ENCODE measurements at places on chromosomes 7 and 10.

- peak; percentile 17 for DNase-seq
- H3K27ac ChIP-seq: no peak overlapping the region
- H3K36me3 ChIP-seq: peaks cover 92% of the 10 kb centered on the region
- H3K4me1 ChIP-seq: no peaks in the 10 kb centered on the region
These were observed 120.5 kb downstream of the GALNT11 start for GRCh38 chr7:152145853-152146466.

DNA sequence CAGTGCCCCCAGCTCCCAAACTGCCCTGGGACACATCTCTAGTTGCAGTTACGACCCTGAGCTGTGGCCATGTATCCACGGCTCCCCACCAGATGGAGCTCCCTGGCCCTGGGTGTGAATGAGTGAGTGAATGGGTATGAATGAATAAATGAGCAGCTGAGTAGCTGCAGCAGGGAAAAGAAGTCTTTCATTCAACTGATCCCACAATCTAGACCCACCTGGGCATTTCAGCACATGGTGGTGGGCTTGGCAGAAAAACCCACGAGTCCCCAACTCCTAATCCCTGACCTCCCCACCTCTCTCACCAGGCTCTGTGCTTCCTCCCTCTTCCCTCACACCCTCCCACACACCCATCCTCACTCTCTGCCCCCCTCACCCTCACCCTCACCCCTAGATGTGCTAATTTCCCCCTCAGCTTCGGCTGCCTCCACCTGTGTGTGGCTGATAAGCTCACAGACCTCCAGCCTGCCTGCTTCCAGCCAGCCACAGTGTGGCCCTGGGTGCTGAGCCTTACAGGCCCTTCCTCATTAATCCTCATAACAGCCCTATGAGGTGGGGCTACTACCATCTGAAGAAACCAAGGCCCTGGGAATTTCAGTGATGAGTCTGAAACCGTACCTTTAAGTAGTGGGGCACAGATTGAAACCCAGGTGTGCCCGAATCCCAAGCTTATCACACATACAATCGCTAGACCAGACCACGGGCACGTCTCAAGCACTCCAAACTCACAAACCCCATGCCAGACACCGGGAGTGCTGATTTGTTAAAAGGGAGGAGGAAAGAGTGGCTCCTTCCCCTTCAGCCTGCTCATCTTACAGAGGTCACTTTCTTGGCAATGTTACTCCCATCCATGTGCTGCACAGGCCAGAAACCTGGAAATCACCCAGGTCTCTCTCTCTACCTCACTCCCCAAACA is 2.2 kb upstream of the ATP6V1F start:
- H3K36me3 ChIP-seq: peaks cover 10% of the 10 kb centered on the region
- peaks cover 18% of the 10 kb centered on the region for H3K4me1 ChIP-seq

DNA sequence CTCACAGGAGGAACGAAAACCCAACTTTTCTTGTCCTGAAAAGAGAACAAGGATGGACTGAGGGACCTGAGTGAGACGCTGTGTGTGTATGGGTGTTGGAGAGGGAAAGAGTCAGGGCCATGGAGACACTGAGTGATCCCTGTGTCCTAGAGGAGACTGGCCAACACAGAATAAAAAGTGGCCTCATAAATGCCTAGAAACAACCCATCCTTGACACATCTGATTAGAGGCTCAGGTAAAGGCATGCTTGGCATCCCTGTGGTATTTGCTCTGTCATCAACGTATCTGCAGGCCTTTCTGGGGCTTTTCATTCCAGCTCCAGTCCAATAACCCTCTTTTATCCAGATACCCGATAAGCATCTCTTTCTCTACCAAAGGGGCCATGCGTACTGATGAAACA is 86.3 kb downstream of the FGFR2 start:
- DNase-seq: no peak
- H3K27me3 ChIP-seq: no peaks in the 10 kb centered on the region
- no peak overlapping the region for H3K4me3 ChIP-seq
- no peak overlapping the region for H3K27ac ChIP-seq
- H3K4me1 ChIP-seq: no peaks in the 10 kb centered on the region

- no peak overlapping the region for H3K27ac ChIP-seq
- no peaks in the 10 kb centered on the region for H3K36me3 ChIP-seq
- no peak overlapping the region for H3K4me3 ChIP-seq
- H3K27me3 ChIP-seq: peaks cover 8% of the 10 kb centered on the region
These were observed 320.4 kb downstream of the RPS24 start for GRCh38 chr10:78354101-78354500.

DNA sequence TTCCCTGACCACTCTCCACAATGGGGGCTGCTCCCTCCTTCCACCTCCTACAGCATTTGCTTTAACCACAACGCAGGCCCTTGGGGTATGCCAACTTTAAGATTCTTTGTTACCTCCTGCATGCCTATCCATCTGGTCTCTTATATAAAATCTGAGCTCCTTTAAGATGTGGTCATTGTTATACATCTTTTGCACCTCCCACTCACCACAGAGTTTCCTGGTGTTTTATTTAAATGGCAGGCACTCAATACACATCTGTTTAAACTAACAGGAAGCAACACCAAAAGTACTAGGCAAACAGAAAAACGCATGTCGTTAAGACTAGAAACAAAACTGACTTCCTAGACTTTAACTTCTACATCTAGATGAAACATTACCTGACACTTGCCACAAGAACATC is 36.3 kb downstream of the SLC25A13 start:
- no peak overlapping the region for H3K4me3 ChIP-seq
- H3K4me1 ChIP-seq: peaks cover 14% of the 10 kb centered on the region
- no peaks in the 10 kb centered on the region for H3K36me3 ChIP-seq
- no peaks in the 10 kb centered on the region for H3K27me3 ChIP-seq
- peak; percentile 44 for DNase-seq
- H3K27ac ChIP-seq: no peak overlapping the region

DNA sequence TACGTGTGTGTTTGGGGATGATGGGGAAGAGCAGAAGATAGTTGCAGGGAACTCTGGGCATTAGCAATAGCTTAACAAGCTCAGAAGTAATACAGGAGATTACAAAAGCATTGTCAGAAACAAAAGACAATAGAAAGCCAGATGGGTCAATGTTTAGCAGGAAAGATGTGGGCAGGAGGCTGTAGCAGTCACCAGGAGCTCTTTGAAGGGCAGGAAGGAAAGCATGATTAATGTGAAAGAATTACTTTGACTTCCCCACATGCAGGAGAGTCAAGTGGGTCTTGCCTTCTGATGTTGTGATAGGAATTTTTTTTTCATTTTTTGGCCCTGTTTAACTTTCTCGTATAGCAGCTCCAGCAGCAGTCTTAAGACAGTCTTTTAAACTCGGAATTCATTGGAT is 6.0 kb upstream of the SMNDC1 start:
- H3K4me3 ChIP-seq: no peak overlapping the region
- H3K36me3 ChIP-seq: no peaks in the 10 kb centered on the region
- no peak overlapping the region for H3K27ac ChIP-seq

DNA sequence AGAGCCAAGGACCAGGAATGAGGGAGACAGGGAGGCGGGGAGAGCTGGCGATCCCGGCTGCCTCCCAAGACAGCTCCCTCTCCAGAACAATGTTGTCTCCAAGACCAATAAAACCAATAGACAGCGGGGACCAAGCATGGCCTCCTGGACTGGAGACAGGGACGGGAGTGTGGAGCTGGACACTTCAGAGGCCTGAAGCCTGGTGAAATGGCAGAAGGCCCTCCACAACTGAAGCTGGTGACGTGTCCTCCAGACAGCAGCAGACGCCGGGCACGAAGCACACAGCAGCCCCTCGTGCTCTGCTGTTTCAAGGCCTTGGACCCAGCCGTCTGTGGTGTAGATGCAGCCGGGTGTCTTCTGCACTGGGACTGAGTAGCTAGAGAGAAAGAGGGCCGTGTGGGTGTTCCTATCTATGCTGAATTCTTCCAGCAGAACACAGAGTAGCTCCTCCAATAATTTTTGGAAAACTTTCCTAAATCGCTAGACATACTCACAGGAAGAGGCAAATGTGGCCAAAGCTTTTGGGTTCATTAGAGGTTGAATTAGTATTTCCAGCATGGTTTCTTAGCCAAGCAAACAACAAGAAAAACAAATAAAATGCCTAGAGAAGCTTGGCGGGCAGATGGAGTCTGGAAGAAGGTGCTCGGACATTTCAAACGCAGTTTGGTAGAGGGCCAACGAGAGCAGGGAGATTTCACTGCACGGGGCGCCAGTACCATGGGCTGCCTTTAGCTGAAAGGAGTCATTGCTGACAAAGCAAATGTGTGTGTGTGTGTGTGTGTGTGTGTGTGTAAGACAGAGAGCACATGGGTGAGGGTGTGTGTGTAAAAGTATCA is 570.4 kb downstream of the TCERG1L start:
- no peak overlapping the region for H3K4me3 ChIP-seq
- no peak overlapping the region for H3K27ac ChIP-seq
- DNase-seq: no peak
- no peaks in the 10 kb centered on the region for H3K27me3 ChIP-seq
- no peaks in the 10 kb centered on the region for H3K4me1 ChIP-seq

- H3K4me3 ChIP-seq: peak overlapping the region; percentile 90
- DNase-seq: no peak
- peaks cover 31% of the 10 kb centered on the region for H3K4me1 ChIP-seq
- H3K27ac ChIP-seq: no peak overlapping the region
These were observed 472 bp downstream of the RASSF4 start for GRCh38 chr10:44960088-44960460.

GRCh38 chr7:22677680-22678079 is 49.3 kb upstream of the IL6 start:
- peaks cover 14% of the 10 kb centered on the region for H3K27me3 ChIP-seq
- no peaks in the 10 kb centered on the region for H3K36me3 ChIP-seq
- H3K4me1 ChIP-seq: peaks cover 4% of the 10 kb centered on the region
- H3K4me3 ChIP-seq: no peak overlapping the region
- H3K27ac ChIP-seq: no peak overlapping the region
- DNase-seq: no peak

DNA sequence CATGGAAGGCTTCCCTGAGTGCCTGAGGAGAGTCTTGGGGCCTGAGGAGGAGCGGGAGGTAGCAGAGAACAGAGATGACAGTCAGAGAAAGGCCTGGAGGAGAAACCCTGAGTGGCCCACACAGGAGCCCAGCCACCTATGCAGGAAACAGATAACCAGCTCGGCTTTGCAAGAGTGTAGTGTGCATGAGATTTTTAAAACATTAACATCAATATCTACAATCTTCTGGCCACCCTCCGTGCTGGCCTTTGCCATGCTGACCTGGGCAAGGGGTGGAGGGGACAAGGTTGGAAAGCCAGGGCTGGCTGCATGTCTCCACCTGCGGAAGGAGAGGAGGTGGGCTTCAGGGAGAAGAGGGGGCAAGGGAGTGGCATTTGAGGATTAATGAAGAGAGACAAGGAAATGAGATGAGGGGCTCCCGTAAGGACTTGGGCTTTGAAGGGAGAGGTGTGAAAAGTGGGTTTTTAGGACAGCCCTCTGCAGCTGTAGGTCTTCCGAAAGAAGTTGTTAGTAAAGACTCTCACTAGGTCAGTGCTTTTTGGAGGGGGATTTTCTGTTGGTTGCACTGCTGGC is 59.3 kb upstream of the SDK1 start:
- no peaks in the 10 kb centered on the region for H3K27me3 ChIP-seq
- H3K4me3 ChIP-seq: no peak overlapping the region
- H3K27ac ChIP-seq: no peak overlapping the region
- no peak for DNase-seq
- no peaks in the 10 kb centered on the region for H3K4me1 ChIP-seq

DNA sequence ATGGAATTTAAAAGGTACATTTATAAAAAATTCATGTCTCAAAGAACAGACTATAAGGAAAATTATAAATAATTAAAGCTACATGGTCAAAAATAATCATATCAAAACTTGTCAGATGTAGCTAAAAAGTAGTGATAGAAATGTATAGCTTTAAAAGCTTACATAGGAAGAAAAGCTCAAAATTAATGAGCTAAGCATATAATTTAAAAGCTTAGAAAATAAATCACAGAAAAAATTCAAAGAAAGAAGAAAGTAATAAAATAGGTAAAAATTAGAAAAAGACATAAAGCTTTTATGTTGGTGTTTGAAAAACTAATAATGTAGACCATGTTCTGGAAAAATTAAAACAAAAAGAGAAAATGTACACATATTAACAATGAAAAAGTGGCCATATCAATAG is 5.3 kb downstream of the TCAF1 start:
- H3K36me3 ChIP-seq: peaks cover 9% of the 10 kb centered on the region
- peaks cover 23% of the 10 kb centered on the region for H3K4me1 ChIP-seq
- no peaks in the 10 kb centered on the region for H3K27me3 ChIP-seq
- H3K4me3 ChIP-seq: no peak overlapping the region
- DNase-seq: no peak

Measured in DND-41 (cell line).